ENCODE measurements at places on chromosomes 1 and 21.

DNA sequence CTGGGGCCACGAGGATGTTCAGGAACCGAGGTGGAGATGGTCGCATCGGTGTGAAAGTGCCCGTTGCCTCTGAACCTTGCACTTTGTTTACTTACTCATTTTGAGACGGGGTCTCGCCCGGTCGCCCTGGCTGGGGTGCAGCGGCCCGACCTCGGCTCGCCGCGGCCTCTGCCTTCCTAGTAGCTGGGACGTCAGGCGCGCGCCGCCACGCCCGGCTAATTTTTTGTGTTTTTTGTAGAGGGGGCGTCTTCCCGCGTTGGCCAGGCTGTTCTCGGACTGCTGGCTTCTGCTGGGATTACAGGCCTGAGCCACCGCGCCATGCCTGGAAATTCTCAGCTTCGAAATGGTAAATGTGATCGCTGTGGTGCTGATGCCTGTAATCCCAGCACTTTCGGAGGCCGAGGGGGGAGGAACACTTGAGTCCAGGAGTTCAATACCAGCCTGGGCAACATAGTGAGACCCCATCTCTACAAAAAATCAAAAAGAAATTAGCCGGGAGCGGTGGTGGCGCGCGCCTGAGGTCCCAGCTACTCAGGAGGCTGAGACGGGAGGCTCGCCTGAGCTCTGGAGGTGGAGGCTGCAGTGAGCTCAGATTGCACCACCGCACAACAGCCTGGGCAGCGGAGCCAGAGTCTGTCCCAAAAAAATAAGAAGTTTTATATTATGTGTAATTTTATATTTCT is 684 bp upstream of the MRPL20 start:
- DNase-seq = peak; percentile 35

DNA sequence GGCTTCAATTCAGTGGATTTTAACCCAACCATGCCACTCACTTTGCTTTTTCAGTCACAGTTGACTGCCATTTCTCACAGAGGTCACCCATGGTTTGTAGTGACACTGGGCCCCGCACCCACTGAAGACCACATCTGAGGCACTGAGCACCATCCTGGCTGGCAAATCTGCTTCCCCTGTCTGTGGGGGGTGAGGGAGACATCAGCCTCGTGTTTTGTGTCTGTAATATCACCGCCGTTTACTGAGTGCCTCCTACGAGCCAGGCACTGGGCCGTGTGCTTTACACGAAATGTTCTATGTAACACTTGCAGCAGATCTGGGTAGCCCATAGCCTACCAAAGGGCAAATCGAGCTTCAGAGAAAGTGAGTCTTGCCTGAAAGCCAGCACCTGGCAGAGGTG is 161.8 kb downstream of the PGBD5 start:
- DNase-seq = no peak

- no peak for DNase-seq
Measured at GRCh38 chr1:117215733-117216462, 5.2 kb upstream of the VTCN1 start.

DNA sequence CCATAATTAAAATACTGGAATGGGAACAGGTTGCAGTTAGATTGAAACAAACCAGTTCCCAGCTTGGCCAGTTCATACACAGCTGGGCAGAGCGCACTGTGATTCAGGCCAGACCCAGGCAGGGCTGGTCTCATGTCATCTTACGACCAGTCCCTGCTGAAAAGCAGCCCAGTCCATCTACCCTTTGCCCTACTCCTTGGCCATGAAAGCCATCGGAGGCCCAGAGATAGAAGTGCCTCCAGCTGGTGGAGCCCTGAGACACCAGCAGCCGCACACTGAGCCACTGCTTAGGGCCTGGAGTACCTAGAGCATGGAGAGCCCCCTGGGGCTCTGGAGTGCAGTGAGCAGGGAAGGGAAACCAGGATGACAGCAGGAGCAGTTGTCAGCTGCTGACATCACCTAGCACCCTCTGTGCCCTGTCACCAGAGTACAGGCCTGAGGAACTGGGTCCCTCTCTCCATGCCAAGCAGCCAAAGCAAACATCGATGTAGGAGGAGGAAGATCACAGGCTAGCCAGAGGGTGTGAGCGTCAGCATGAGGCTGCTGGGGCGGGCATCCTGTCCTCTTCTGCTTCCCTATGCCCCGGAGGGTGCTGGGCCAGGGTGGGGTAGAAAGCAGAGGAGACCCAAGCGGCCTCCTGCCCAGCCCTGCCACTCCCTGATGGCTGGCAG is 34.2 kb upstream of the TMEM125 start:
- no peak for DNase-seq

DNA sequence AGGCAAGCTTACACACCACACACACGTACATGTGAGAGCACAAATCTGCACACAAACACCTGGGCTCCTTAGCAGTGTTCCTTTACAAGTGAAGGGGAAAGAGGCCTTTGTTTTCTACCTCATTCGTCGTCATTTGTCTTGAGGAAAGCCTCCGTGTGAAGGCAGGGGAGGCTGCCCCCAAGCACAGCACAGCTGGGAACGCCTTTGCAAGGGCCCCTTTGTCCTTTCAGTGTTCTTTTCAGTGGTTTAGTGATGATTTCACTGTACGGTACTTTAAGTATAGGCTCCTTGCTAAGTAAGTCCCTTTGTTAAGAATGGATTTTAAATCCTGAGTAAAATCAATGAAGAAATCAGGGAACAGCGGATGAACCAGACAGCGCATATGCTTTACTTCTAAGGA is 94.1 kb downstream of the PGBD5 start:
- DNase-seq = no peak

DNA sequence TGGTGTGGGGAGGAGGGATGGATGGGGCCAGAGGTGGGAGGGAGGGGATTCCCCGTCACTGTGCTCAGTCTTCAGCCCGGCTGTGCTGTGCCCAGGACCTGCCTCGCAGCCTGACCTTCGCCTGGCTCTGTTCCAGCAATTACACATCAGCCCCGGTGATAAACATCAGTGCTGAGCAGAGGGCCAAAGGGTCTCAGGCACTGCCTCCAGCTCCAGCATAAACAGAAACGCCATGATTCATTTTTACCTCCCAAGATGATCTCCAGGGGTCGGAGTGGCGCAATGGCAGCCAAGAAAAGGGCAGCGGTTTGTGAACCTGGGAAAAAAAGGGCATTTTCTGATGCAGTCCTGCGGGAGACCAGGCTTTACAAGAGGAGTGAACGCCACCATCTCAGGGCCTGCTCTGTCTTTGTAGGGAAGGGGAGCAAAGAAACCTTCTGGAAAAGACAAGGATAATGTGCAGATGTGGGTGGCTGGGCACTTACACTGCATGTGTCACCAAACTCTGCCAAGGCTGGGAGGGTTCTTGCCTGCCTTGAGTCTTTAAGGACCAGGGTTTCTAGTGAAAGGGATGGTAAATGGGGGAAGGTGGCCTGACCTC is 28.1 kb downstream of the SHISA4 start:
- DNase-seq = no peak

DNA sequence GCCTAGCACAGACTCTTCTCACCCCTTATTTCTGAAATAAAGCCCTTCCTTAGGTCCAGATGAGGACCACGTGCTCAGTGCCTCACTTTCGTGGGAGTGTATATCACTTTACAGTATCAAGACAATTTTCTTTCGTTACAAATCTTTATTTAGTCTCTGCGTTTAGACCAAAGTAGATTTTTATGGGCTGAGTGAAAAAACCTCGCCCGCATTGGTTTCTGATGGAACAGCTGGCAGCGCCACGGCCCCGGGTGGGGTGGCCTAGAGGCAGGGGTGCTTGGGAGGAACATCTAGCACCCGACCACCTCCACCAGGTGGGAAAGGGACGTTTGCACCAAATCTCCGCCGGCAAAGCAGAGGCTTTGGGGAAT is 7.6 kb downstream of the SIM2 start:
- no peak for DNase-seq

GRCh38 chr21:33700491-33700890 is 58.2 kb downstream of the ITSN1 start:
- no peak for DNase-seq

GRCh38 chr1:218492874-218493273 is 147.7 kb downstream of the TGFB2 start:
- no peak for DNase-seq

DNA sequence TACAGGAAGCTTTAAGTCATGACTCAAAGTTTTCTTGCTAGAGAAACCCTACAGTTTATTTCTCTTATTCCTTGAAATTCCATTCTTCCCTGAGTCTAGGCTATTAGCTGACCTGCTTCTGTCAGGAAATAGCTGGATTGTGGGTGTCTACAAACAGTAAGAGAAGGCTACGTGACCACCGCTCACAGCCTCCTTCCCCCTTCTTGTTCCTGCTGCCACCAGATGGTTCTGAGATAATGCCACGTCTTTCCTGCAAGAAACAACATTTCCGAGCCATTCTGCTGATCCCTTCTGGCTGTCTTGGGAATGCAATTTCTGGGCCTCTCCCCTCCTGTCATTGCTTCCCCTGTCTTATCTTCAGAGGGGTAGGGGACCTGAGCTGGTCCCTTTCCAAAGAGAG is 128.9 kb upstream of the SGIP1 start:
- no peak for DNase-seq

- DNase-seq = no peak
Measured at GRCh38 chr1:5658340-5659316, 333.6 kb downstream of the NPHP4 start.

DNA sequence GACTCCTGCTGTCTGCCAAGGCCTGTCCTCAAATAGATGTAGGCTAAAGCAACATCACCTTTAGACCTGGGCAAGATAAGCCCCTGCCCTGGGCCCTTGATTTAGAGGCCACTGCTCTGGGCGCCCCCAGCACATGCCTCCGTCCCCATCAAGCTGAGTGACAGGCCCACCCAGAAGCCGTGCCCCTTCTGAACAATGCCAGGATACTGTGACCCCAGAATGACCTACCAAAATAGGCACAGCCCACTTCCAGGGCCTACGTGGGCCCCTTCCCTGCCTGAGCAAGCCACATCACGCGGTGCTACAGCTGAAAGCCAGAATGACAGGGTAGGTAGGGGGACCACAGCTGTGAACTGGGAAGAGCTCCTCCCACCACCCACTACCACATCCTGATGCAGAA is 24.7 kb upstream of the BECN2 start:
- no peak for DNase-seq

GRCh38 chr1:992362-992761 is 7.5 kb downstream of the HES4 start:
- DNase-seq = no peak

- DNase-seq = no peak
Measured at GRCh38 chr1:97820470-97821188, 100.2 kb downstream of the DPYD start.

GRCh38 chr1:29145739-29146437 is 22.2 kb upstream of the TMEM200B start:
- no peak for DNase-seq

GRCh38 chr21:20611008-20611407 is 387.2 kb upstream of the NCAM2 start:
- no peak for DNase-seq

DNA sequence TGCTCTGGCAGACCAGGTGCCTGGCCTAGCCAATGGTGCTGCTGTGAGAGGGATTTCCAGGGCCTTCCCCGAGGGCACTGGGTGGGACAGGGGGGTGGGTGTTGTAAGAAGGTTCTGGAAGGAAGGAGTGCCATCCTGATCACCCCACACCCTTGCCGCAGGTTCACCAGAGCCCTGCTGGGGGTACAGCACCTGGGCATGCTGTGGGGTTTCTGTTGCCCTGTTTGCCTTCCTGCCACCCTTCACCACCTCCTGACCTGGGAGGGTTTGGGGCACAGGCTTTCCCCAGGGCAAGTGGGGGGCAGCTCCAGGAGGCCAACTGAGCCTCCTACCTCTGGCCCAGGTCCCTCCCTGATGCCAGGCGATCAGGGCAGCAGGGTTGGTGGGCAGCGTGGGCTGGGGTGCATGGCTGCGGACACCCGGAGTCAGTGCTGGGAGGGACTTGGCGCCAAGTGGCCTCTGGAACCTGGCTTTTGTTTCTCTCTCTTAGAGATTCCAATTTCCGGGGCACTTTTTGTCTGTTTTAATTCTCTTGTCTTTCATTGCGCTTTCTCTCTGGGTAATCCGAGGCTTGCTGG is 318.8 kb downstream of the PTPRU start:
- no peak for DNase-seq

DNA sequence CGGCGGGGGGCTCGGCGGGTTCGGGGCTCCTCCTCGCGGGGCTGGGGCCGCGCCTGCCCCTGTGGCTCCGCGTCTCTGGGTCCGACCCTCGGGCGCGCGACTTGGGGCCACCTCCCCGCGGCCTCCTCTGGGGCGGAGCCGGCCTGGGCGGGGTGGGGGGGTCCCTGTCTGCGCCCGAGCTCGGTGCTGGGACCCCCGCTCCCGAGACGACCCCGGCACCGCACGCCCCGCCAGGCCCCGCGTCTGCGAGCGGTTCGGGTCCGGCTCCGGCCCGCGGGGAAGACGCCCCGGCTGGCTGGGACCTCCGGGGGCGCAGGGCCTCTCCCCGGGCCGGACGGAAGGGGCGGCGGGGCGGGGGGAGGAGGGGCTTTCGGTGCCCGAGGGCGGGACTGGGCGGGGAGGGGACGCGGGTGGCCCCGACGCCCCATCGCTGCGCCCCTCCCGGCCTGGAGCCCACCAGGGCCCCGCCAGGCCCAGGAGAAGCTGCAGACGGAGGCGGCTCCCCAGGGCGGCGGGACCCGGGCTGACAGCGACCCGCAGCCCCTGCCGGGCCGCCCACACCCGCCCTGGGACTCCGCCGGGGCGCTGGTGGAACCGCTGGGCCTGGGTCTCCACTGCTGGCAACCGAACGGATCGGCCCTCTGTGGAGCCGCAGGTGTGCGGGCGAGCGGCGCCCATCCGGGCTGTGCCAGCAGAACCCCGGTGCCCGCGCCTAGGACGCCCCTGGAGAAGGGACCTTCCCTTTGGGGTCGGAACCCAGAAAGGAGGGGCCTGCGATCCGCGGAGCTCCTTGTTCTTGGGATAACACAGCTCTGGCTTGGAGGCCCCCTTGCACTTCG is 610 bp downstream of the COL6A2 start:
- peak; percentile 14 for DNase-seq

GRCh38 chr1:51990478-51990965 is at the start of gene RAB3B:
Gene RAB3B (minus strand): TSS chr1:51990700. CDS start chr1:51977117, 13,583 bp downstream.
- peak; percentile 89 for DNase-seq

DNA sequence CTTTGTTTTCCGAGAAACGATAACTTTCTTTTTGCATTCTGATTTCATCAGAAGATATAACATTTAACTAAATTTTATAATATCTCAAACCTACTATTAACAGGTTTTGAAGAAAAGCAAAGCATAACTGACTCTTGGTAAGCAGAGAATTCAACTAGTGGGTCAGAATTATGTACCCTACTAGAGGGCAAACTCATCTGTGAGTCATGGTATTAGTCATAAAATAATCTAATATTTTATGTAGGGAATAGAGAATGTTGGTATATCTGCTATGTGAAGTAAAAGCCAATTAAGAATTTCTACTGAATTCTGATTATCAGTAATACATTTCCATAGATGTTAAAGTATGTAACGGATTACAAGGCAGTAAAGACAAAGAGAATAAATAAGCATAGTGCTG is 56.8 kb downstream of the USP1 start:
- DNase-seq = no peak

- DNase-seq = no peak
Measured at GRCh38 chr1:148363439-148363810, 119.7 kb downstream of the PPIAL4G start.

DNA sequence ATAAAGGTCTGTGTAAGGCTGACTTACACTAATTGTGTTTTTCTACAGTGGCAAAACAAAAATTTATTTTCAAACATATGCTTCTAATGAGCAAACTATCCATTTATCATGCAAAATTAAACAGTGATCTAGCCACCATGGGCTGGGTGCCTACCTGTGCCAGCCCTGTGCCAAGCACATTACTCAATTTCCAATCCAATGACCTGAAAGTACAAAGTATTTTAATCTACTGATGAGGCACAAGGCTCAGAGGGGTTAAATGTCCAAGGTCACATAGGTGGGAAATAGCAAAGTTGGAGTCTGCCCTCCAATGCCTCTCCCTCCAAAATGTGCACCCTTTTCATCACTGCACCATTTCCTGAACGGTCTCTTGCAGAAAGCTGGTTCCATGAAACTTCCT is 279.1 kb upstream of the FMN2 start:
- DNase-seq = no peak
